ENCODE measurements at places on chromosomes 1 and 21.

DNA sequence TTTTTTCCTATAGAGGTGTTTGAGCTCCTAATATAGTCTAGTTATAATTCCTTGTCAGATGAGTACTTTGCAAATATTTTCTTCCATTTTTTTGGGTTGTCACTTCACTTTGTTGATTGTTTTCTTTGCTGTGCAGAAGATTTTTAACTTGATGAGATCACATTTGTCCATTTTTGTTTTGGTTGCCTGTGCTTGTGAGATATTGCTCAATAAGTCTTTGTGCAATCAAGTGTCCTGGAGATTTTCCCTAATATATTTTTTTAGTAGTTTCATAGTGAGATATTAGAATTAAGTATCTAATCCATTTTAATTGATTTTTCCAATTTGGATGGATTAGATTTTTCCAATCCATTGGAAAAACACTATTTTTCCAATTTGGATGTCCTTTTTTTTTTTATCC, 1395.5 kb downstream of the PLA2G4A start:
- no peak for DNase-seq

DNA sequence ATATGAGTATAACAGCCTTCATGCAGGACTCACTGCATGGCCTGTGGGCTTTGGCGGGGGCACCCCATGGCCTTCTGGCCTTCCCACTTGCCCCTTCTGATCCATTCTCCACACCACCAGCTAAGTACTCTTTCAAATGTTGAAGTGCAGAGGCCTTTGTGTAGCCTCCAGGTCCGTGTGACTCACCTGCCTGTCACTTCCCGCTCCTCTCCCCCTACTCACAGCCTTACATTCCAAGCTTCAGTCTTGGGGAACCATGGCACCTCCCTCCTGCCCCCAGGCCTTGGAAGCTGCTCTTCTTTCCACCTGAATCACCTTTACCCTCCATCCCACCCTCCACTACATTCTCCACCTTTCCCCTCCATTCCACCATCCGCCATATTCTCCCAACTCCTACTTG, 69.6 kb downstream of the PGM1 start:
- DNase-seq: peak; percentile 57

- peak; percentile 55 for DNase-seq
These were observed 10.7 kb downstream of the LEPR start for GRCh38 chr1:65431111-65431705.

DNA sequence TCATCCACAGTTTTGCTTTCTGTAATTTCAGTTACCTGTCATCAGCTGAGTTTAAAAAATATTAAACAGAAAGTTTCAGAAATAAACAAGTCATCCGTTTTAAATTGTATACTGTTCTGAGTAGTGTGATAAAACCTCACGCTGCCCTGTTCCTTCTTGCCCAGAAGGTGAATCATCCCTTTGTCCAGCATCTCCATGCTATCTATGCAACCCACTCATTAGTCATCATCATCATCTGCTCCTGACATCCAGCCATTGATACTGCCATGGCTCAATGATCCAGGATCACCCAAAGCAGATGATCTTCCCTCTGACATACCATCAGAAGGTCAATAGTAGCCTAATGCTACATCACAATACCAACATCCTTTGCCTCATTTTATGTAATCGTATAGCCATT, 198.3 kb downstream of the SLC44A5 start:
- DNase-seq: no peak

DNA sequence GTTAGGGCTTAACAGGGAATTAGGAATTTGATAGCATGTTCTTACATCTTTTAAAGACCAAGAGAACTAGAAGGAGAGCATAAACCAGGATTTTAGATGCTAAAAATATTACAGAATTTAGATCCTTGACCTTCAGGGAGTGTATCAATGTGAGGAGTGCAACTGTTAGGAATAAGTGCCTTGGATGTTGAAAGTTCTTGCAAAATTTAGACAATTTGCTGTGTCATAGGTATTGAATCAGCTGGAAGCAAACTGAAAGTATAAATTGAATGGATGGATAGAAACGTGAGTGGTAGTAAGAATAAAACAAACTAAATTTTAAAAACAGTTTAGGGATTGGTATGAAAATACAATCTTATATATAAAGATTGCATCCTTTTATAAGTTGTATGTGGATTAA, 27.7 kb downstream of the PPP1R12B start:
- peak; percentile 2 for DNase-seq

DNA sequence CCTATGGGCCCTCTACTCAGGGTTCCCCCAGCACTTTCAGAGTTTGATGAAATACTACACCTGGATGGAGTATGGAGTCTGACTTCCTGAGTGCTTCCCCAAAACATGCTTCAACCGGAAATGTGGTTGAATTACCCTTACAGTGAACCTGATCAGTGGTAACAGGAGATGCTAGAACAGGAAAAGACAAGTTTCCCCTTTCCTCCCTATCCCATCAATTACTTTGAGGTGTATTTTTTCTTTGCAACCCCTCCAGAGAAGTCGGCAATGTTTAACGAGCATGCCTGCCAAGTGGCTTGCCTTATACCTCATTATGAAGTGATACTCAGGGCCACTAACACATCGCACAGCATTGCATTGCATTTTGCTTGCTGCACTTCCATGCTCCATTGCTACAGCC, 7.0 kb downstream of the KRTAP15-1 start:
- DNase-seq: no peak

GRCh38 chr1:94544706-94545490, 3.3 kb upstream of the F3 start:
- peak; percentile 55 for DNase-seq

- DNase-seq: no peak
These were observed 45.0 kb downstream of the ZNF281 start for GRCh38 chr1:200364831-200365230.

GRCh38 chr1:208366559-208366958, 122.4 kb upstream of the PLXNA2 start:
- DNase-seq: no peak

GRCh38 chr1:109995536-109995935, 11.0 kb downstream of the AHCYL1 start:
- no peak for DNase-seq

- peak; percentile 59 for DNase-seq
These were observed 20.2 kb downstream of the LMOD1 start for GRCh38 chr1:201925981-201926645.

- DNase-seq: no peak
These were observed 253.0 kb upstream of the HOOK1 start for GRCh38 chr1:59561796-59562195.

GRCh38 chr1:153277852-153278251, 18.4 kb downstream of the LORICRIN start:
- DNase-seq: no peak

- DNase-seq: peak; percentile 67
These were observed 29.3 kb upstream of the TSPAN2 start for GRCh38 chr1:115118611-115119010.

DNA sequence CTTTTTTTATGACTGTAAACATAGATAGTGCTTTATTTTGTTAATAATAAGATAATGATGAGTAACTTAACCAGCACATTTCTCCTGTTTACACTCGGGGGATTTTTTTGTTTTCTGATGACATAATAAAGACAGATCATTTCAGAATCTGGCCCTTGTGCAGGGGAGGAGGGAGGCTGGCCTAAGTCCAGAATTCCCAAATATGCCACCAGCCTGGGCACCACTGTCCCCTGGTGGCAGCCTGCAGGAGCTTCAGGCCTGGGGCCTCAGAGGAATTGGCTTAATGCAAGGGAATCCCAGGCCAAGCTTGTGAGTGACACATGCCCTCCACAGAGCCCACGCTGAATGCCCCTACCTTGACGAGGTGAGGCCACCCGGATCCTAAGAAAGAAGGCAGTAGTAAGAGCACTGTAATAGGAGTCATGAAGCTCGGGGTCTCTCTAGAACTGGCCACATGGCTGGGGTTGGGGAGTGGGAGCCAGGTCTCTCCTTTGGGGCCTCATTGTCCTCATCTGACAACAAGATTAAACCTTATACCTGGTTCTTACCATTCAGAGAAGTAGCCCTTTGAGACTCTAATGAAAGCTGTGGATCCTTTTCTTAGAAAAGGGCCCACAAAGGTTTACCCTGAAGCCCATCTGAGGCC, 24.1 kb downstream of the ETNK2 start:
- peak; percentile 85 for DNase-seq

DNA sequence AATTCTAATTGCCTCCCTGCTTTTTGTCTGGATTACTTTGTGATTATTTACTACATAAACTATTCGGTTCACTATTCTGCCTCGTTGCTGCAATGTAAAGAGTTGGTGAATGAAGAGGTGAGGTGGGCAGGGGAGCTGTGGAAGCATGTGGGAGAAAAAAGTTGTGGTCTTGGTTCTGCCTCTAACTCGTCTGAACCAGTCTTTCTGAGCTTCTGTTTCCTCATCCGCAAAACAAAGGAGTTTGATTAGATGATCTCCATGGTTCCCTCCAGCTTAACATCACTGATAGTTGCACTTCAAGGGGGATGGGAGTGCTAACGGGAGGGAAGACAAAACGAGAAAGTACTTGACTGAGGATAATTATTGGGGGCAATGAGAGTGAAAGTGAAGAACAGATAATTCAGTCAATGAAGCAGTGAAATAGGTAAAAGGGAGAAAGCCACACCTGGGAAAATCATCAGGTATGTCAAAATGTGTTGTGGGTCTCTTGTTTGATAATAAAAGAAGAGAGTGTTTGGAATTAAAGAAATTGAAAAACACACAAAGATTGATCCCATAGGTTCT, 26.2 kb upstream of the UHMK1 start:
- DNase-seq: no peak

GRCh38 chr1:55839626-55840025, 624.5 kb upstream of the USP24 start:
- DNase-seq: no peak

DNA sequence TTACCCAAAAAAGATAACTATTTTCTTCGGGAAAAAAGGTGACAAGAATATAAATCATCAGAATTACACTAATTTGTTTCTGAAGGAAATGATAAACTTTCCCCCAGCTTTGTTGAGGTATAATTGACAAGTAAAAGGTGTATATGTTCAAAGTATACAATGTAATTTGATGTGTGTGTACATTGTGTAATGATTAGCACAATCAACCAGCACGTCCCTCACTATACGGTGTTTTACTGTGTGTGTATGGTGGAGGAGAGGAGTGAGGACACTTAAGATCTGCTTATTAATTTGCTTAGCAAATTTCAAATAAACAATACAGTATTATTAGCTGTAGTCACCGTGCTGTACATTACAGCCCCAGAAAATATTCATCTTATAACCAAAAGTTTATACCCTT, 77.7 kb downstream of the CAMTA1 start:
- DNase-seq: no peak

DNA sequence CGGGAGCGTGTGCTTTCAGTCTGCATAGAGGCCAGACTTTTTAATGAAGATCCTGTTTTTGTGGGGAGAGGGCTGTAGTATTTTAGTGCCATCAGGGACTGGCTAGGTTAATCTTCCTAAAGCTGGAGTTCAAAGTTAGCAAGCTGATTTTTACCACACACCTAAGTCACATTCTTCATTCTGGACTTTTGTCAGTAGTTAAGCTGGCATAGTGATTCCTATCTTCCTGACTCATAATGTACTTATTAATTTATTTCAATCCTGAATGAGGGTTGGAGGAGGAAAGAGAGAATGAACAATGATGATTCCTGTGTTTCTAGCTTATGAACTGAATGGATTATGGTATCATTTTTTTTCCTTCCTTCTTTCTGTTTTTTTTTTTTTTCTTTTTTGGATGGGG, 24.9 kb upstream of the ZNF644 start:
- DNase-seq: no peak

DNA sequence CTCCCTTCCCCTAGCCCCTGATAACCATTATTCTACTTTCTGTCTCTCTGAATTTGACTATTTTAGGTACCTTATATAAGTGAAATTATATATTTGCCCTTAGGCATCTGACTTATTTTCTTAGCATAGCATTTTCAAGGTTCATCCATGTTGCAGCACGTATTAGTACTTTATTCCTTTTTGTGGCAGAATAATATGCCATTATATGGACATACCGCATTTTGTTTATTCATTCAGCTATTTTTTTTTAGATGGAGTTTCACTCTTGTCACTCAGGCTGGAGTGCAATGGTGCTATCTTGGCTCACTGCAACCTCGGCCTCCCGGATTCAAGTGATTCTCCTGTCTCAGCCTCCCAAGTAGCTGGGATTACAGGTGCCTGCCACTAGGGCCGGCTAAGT, 326.2 kb upstream of the PLXNA2 start:
- no peak for DNase-seq

GRCh38 chr1:86200901-86201300, 44.3 kb upstream of the COL24A1 start:
- DNase-seq: no peak

DNA sequence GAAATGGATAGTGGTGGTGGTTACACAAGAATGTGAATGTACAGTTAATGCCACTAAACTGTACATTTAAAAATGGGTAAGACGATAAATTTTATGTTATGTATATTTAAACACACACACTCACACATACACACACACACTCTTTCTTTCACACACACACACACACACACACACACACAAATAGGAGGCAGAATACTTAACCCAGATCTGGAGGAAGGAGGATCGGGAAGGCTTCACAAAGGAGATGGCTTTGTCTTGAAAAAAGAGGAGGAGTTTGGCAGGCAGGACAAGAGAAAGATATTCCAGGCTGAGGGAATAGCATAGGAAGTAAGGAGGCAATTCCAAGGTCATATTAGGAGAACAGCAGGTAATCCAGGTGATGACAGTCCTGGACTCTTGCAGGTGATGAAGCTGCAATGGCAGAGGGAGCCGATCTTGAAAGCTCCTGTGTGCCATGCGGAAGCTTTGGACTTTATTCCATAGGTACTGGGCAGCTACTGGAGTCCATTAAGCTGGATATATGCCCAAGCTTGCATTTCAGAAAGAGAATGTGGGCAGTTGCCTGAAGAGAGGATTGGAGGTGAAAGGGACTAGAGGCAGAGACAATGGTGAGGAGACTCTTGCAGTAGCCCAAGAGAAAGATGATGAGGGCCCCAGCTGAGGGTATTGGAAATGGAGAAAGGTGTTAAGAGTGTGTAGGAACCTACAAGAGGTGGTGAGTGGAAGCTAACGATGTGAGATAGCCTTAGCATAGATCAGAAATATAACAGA, 15.4 kb upstream of the LYST start:
- DNase-seq: no peak

Measured in fibroblast of skin of back (primary cell).